ENCODE measurements at places on chromosomes 6 and 20.
A peak's percentile ranks its signal among the peaks of the same experiment; 100 is the strongest.

- DNase-seq: no peak
These were observed 2.1 kb upstream of the CASS4 start for GRCh38 chr20:56409956-56410355.

DNA sequence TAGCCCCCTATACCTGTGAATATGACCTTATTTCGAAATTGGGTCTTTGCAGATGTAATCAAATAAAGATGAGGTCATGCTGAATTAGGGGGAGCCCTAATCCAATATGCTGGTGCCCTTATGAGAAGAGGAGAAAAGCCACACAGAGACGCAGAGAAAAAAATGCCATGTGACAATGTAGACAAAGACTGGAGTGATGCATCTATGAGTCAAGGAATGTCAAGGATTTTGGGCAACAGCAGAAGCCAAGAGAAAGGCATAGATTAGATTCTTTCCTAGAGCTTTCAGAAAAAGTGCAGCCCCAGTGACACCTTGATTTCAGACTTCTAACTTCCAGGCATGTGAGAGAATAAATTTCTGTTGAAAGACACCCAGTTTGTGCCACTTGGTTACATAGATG lies 47.4 kb upstream of the HS3ST5 start:
- no peak for DNase-seq

GRCh38 chr20:47334022-47334551 lies 22.4 kb downstream of the ZMYND8 start:
- no peak for DNase-seq

GRCh38 chr6:158847012-158847529 lies 27.9 kb upstream of the EZR start:
- no peak for DNase-seq

- no peak for DNase-seq
These were observed 10.0 kb downstream of the RBM39 start for GRCh38 chr20:35731862-35732643.

DNA sequence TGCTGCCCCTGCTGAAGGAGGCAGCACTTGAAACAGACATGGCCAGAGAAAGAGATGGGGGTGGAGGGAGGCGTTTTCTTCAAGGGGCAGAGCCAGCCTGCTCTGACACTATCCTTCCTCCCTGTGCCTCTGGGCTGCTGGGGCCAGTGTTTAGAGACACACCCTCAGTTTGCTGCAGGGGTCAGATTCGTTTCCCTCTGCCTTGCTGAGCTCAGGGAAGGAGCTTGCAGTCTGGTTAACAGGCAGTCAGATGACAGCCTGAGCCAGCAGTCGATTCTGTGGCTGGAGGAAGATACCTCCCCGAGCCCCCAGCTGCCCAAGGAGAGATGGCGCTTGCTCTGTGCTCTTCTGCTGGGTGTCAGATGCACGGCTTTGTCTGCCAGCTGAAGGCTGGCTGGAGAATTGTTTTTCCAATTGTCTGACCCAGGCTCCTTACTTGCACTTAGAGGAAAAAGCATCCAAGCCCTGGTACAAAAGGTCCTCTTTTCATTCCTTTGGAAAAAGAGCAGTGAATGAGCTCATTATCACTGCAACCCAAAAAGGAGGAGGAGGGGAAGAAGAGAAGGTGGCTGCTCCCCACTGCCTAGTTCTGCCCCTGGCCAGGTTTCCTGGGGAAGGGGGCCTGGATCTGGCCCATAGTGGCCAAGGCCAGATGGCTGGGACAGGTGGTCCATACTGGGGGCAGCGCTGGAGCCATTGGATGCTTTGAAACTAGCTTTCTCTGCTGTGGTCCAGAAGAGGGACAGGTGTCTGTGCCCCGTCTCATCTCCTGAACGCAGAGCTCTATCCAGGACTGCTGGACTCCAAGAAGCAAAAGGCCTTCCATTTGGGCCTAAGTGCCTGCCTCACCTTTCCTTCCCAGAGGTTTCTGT lies 88.2 kb downstream of the TCP11 start:
- DNase-seq: no peak

- no peak for DNase-seq
These were observed 4.4 kb downstream of the ZKSCAN3 start for GRCh38 chr6:28353981-28354676.

GRCh38 chr20:32316667-32317066 lies 39.2 kb downstream of the KIF3B start:
- no peak for DNase-seq

- DNase-seq: no peak
These were observed 20.9 kb downstream of the HIVEP1 start for GRCh38 chr6:12032783-12033573.

DNA sequence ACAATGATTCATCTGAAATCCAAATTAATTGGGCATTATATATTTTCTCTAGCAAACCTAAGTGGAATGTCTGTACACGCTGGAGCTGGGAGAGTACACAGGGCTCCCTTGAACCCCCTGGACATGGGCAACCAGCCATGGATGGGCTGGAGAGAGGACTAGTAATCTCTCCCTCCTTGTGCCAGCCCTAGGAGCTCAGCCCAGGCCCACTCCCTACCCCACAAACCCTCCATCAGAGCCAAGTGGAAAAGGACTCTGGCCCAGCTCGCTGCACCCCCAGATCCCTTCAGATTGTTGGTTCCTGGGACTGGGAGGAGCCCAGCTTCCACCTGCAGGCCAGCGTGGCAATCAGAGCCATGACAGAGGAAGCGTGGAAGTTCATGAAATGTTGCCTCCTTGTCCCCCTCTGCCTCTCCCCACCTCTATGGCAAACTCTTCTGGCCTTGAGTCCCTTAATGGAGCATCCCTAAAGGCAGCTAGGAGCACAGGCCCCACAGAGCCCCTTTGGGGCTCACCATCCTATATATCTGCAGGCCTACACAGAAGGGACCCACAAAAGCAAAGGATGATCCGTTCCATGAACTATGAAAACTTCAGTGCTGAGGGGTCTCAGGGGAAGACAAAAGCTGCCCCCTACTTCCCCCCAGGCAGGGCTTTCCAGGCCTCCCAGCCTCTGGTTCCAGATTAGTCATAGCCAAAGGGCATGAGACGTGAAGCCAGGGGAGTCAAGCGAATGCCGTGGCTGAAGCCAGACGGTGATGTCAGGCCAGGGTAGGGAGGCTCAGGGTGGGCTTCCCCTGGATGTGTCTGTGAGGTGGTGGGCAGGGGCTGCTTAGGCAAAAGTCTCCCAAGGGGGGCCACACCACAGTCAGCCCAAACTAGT lies 126.4 kb upstream of the MAFB start:
- DNase-seq: peak; percentile 32

GRCh38 chr6:39298061-39298460 lies 16.2 kb downstream of the KCNK17 start:
- DNase-seq: no peak

- no peak for DNase-seq
These were observed at the start of gene ADGB for GRCh38 chr6:146598772-146599405. TSS of gene ADGB (plus strand) at chr6:146598972. CDS start at chr6:146599041, 69 bp downstream.

DNA sequence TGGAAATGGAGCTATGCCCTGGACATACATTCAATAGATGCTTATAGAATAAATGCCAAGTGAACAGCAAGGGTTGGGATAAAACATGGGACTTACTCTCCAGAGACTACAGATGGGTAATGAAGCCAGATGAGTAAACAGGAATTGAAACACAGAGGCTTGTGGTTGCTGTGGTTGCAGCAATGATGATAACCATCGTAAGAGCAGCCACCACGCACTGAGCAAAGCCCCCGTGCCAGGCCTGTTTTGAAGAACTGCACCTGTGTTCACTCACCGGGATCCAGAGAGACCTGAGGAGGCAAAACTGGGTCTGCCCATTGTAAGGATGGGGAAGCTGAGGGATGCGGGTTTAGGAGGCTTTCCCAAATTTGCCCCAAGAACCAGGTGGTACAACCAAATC lies 431.1 kb upstream of the CDH4 start:
- peak; percentile 41 for DNase-seq

Data from activated CD8-positive, alpha-beta memory T cell treated with anti-CD3 and anti-CD28 coated beads, Interleukin-2, amount 10 ng/mL, durations not matched to agents 7 days and 5 days (primary cell).